ENCODE measurements at places on chromosomes 11 and 22.
A peak's percentile ranks its signal among the peaks of the same experiment; 100 is the strongest.

DNA sequence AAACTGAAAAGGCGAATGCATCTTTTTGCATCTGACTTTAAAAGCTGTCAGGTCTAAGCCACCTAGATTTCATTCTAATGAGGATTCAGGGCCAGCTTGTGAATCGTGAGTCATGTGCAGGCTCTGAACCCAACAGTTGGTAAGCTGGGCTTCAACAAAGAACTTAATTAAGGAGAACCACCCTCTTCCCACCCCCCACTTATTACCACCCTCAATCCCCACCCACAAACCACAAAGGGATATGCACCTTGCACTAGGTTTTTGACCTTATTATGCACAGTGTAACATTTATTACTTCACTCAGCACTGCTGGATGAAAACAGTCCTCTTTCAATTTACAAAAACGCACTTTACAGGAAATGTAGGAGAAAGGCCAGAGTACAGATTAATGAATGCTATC lies 94.1 kb upstream of the LIN7C start:
- DNase-seq: no peak

- no peak for DNase-seq
Observed at GRCh38 chr22:22712092-22712658, 67.8 kb downstream of the GGTLC2 start.

GRCh38 chr11:72975778-72976521 lies 161.7 kb downstream of the ATG16L2 start:
- no peak for DNase-seq

DNA sequence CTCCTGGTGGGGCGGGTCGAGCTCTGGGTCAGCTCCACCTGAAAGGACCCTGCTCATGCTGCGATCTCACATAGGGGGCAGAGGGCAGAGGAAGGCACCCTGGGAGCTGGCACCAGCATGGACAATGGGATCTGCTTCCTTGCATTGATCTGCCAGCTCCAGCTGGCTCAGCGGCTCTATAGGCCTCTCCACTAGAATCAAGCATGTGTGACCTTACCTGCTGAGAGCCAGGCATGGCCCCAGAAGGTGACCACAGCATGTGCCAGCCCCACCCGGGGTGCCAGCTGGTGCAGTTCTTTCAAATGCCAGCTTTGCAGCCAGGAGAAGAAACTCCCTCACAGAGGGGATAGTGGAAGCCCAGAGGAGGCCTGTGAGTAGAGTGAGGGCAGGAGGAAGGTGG lies 22.0 kb upstream of the KLHL35 start:
- no peak for DNase-seq

GRCh38 chr22:45602824-45603595 lies 68.6 kb upstream of the ATXN10 start:
- no peak for DNase-seq

DNA sequence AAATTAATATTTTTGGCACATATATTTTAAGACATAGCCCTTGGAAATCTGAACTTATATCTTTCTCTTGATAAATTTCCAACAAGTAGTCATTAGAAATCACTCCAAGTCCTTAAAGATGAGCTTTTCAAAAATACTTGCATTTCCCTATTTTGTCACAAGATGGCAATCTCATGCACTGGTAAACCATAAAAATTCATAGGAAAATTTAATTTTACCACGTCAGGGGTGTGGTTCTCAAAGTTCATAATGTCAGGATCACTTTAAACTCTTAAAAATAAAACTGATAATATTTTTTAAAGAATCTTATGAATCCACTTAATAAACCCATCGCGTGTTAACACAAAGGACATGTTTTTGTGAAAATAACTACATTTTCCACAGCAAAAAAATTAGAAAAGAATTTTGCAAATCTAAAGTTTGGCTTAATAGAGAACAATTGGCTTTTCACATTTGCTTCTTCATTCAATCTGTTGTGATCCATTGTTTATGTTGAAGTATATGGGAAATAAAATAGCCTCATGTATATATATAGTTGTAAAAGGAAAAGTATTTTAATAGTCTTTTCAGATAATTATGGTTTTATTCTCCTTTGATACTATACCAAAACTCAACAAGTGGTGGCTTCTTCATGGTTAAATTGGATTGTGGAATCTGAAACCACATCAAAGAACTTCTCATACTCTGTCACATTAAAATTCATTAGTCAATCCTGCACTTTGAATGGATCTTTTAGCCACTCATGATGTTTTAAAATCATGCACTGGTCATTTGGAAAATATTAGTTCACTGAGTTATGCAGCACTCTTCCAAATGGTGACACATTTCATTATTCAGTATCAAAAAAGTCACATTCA lies 169.1 kb downstream of the CADM1 start:
- DNase-seq: no peak

DNA sequence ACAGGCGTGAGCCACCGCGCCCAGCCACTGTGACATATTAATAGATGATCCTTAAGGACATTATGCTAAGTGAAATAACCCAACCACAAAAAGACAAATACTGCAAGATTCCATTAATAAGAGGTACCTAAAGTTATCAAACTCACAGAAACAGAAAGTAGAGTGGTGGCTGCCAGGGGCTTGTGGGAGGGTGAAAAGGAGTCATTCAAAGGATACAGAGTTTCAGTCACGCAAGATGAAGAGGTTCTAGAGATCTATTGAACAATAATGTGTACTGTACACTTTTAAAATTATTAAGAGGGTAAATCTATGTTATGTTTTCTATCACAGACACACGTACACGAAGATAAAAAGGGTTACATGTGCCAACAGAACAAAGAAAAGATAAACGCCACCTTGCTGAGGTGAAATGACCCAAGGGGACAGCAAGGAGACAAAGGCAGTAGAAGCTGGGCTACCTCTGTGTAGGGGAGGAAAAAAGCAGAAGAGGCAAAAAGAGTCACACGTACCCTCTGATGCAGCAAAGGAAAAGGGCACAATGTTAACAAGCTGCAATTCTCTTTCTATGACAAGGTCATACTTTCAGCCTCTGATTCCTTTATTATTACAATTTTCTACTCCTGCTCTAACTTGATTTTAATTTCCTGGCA lies 65.3 kb downstream of the AMBRA1 start:
- DNase-seq: no peak

DNA sequence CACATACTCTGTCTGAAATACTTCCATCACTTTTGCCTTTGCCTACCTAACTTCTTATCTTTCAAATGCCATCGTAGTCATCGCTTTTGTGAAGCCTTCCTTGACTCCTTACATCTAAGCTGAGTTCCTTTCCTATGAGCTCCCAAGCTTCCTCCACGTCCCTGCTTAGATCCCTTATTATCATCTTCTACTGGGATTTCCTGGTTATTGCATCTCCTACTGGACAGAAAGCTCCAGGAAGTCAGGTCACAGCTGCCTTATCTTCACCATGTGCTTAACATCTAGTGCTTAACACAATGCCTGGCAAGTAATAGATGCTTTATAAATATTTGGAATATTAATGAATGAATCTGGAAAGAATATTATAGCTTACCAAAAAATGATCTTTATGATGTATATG lies 5.9 kb downstream of the YPEL4 start:
- DNase-seq: no peak

DNA sequence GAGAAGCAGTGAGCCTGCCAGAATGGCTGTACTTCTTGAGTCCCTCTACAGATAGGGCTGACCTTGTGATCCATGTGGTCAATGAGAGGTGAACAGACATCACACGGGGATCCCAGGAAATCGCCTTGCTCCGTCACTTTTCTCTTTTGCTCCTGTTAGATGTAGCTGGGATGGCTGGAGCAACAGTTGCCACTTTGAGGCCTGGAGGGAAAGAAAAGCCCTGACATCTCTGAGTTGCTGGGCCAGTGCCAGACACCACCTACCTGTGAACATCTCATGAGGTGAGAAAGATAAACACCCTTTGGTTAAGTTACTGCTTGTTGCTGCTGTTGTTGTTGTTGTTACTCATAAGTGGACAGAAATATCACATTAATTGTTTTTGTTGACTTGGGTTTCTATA lies 840.3 kb downstream of the TBC1D22A start:
- DNase-seq: no peak

GRCh38 chr22:30920407-30920806 lies 48.2 kb downstream of the MORC2 start:
- peak; percentile 89 for DNase-seq

DNA sequence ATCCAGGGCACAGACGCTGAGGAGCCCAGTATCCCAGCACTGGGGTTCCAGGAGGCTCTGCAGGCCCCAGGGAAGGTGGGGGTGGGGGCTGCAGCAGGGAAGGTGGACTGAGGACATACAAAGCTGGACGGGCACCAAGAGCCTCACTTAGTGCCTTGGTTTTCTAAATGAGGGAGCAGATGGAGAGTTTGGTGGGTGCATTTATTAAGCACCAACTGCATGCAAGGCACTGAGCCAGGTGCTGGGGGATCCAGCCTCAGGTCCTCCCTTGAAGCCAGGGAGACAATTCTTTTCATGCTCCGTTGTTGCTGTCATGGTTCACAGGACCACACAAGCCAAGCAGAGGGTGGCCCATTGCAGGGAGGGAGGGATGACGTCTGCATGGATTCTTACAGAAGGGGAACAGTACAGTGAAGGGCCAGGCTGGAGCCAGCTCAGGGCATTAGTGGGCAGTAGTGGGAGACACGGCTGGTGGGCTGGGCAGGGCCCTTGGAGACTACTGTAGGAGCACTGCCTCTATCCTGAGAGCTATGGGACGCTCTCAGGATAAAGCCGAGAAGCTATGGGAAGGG lies 65.0 kb downstream of the MACROD1 start:
- no peak for DNase-seq

DNA sequence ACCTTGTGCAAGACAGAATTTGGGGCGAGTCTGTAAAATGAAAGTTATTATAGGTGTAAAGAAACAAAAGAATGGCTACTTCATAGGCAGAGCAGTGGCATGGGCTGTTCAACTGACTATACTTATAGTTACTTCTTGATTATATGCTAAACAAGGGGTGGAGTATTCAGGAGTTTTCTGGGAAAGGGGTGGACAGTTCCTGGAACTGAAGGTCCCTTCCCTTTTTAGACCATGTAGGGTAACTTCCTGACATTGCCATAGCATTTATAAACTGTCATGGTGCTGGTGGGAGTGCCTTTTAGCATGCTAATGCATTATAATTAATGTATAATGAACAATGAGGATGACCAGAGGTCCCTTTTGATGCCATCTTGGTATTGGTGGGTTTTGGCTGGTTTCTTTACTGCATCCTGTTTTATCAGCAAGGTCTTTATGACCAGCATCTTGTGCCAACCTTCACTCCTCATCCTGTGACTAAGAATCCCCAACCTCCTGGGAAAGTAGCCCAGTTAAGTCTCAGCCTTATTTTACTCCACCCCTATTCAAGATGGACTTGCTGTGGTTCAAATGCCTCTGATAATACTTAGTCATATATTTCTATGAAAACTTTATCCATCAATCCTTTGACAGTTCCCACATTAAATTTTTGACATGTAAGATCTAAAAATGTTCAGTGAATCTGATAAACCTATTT lies 118.6 kb downstream of the ARHGAP42 start:
- DNase-seq: no peak

DNA sequence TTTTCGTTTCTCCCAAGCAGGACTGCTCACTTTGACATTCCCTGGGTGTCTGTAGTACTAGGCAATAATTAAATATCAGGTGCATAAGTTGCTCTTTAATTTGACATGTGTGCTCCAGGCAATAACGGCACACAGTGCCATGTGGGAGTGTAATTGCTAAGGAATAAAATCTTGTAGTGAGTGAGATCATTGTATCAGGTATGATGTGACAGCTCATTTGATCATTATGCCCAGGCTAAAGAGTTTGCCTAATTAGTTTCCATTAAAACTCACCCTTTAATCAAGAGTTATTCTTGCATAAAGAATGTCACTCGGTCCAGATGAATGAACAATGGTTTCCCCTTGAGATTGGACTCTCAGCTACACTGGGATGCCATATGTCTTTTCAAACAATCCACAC lies 220.0 kb downstream of the INSC start:
- DNase-seq: no peak

GRCh38 chr11:87263979-87264378 lies 226.2 kb downstream of the TMEM135 start:
- no peak for DNase-seq

Data from activated CD8-positive, alpha-beta memory T cell treated with anti-CD3 and anti-CD28 coated beads, Interleukin-2, amount 50 U/mL, for 4 hours (primary cell).